Stimulated activated CD4-positive, alpha-beta T cell treated with anti-CD3 and anti-CD28 coated beads, Interleukin-1b, Interleukin-23, amount 100 ng/mL, for 1 hour (primary cell): ENCODE measurements at places on chromosomes 11 and 22.

- no peak for DNase-seq
Observed at GRCh38 chr22:21823740-21824444, 43.6 kb downstream of the MAPK1 start.

DNA sequence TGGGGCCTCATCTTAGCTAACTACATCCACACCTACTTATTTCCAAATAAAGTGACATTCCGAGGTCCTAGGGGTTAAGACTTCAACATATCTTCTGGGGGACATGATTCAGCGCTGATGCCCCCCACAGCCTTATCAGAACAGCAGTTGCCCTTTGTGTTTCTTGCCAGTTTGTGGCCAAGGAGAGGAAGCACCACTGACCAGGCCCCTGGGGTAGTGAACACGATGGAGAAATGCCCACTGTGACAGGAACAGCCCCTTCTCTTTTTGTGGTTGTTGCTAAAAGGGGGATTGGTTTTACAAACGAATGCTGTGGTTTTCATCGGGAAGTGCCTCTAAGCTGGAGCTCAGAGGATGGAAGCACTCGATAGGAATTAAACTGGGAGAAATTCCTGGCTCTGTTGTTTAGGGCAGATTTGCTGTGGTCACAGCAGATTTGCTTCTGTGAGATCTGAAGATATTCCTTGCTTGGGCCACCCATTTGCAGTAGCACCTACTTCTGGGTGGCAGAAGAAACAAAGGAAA lies 88.8 kb downstream of the ABTB2 start:
- DNase-seq: no peak

- DNase-seq: no peak
Observed at GRCh38 chr11:110454609-110455008, 24.9 kb downstream of the FDX1 start.

- DNase-seq: no peak
Observed at GRCh38 chr11:32015427-32015826, 75.4 kb upstream of the RCN1 start.

DNA sequence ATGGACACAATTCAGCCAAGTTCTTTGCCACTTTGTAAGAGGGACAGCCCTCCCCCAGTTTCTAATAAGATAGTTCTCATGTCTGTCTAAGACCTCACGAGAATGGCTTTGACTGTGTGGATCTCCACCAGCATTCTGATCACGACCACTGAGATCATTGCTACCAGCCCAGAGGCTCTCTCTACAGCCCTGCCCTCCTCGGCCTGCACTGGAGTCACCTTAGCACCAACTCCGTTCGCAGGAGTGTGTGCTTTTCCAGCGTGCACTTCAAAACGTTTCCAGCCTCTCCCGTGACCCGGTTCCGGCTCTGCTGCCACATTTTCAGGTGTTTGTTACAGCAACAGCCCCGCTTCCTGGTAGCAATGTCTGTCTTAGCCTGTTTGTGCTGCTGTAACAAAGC lies 26.2 kb downstream of the TSPAN32 start:
- DNase-seq: no peak

DNA sequence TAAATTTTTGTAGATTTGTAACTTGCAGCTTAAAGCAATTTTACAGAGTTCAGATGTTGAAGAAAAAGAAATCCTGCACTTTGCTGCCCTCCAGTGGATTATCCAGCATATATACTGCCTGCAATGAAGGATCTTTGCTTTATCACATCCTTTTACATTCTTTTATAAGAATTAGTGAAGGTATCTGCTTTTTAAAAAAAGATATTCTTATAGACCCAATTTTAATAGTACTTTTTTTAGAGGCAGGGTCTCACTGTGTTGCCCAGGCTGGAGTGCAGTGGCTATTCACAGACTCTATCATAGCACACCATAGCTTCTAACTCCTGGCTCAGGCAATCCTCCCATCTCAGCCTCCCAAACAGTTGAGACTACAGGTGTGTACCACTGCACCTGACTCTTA lies 60.7 kb downstream of the TTC17 start:
- no peak for DNase-seq

DNA sequence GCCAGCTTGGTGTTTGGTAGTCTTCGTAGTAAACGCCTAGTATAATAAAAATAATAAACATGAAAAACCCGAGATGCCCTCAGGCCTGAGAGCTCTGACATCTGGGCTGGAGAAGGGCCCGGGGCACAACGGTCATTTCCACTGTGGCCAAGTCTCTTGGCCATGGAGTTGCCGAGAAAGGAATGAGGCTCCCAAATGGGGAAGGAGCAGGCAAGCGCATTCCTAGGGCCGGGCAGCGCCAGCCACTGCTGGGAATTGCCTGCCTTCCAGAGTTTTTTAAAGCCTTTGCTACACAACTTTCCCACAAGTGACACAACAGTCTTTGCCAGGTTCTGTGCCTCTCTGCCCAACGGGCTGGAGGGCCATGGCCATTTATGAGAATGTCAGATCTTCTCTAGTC lies 103.4 kb downstream of the NAV2 start:
- DNase-seq: no peak

- no peak for DNase-seq
Observed at GRCh38 chr11:125939081-125939521, 6.7 kb upstream of the VSIG10L2 start.

DNA sequence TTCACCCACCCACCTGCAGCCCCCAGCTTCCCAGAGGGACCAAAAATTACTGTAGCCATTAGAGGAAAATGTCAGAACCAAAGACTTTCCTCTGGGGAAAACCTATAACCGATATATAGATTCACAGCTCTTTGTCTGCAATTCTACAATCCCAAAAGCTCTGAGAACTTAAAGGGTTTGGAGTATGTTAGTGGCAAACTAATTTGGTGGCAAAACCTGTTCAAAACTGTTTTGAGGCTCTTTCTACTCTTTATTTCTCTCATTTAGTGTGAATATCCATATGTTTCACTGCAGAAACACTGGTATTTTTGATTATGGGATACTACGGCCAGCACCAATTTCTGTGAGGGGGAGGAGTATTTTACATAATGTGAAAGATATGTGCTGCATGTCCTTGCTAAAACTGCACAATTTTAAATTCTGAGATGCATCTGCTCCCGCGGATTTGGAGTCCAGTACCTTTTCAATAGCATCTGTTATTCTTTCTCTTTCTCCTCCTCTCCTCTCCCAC lies 87.5 kb upstream of the MTNR1B start:
- DNase-seq: no peak

DNA sequence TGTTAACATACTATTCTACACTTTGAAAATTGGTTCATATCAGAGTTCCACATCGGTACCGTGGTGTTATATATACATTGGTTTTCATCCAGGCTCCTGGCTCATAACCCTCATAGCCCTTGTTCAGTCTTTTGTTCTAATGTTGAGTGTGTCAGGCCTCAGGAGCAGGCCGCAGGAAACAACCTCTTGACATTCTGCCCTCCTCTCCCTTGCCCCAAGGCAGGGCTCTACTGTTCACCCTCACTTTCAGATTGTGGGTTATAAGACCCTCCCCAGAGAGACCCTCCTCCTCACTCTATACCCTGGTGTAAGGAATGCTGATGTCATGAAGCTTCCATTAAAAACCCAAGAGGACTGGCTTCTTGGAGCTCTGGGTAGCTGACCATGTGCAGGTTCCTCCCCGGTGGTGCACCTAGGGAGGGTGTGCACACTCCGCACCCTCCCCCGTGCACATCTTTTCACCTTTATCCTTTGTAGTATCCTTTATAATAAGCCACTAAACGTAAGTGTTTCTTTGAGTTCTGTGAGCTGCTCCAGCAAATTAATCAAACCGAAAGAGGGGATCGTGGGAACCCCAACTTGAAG lies 12.1 kb downstream of the SSH3 start:
- DNase-seq: no peak

- DNase-seq: no peak
Observed at GRCh38 chr22:50674606-50675552, 2.3 kb downstream of the SHANK3 start.

DNA sequence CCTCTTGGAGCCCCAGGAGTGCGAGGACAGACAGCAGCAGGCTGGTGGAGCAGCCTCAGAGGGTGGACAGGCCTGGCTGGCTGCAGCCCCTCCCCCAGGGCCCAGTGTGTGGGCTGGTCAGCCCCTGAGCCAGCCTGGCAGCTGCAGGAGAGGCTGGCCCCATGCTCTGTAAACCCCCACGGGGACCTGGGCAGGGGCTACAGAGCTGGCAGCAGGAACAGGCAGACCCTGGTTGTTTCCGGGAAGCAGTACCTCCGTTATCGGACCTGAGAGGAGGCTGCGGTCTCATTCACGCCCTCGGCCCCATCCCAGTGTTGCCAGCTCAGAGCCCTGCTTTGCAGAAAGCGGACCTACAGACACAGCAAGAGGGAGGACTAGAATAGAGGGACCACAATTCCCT lies 38.5 kb upstream of the COMT start:
- DNase-seq: no peak

DNA sequence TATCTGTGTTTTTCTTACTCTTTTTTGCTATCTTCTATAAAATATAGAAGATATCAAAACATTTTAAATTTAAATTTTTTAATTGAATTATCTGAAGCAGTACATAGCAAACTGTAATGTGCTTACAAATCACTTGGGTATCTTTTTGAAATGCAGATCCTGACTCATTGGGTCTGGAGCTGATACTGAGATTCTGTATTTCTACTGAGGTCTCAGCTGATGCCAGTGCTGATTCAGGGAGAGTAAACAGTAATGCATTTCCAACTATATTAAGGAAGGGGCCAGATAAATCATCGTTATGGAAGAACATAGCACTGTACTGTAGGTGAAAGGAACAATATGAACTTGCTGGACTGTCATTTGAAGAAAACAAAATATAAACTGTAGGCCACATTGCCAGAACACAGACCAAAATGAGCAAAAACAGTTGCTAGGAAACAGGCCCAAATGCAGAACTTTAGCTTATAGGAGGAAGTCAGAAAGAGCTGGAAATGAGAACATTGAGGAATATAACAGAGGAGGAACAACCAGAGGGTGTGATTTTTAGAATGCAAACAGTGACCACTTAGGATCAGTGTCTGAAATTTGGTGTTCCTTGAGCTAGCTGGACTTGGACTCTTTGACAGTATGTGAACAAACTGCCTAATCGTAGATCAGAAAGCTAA lies 3.3 kb downstream of the ARL14EP start:
- DNase-seq: no peak

DNA sequence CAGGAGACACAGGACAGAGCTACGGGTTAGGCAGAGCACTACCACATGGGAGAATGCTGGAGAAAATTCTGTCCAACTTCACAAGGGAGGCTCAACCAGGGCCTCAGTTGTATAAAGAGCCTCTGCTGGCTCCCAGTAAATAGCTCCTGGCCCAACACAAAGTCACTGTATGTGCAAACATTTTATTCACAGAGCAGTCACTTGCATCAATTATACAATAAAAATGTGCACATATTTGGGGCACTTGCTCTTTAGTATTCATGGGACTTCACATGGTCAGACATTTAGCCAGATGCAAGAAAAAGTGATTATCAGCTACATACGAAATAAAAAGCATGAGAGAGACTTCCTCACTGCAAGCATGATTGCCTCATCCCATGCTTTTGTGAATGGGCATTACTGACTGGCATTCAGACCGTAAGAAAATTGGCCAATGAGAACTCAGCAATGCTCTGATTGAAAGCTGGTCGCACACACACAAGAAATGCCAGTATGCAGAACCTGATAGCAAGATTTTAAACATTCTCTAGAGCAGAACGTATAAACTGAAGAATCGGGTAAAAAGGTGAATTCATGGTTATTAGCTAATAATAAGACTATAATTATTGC lies 39.4 kb downstream of the BLID start:
- DNase-seq: no peak

GRCh38 chr11:132158091-132158490 lies 787.7 kb downstream of the NTM start:
- DNase-seq: no peak

DNA sequence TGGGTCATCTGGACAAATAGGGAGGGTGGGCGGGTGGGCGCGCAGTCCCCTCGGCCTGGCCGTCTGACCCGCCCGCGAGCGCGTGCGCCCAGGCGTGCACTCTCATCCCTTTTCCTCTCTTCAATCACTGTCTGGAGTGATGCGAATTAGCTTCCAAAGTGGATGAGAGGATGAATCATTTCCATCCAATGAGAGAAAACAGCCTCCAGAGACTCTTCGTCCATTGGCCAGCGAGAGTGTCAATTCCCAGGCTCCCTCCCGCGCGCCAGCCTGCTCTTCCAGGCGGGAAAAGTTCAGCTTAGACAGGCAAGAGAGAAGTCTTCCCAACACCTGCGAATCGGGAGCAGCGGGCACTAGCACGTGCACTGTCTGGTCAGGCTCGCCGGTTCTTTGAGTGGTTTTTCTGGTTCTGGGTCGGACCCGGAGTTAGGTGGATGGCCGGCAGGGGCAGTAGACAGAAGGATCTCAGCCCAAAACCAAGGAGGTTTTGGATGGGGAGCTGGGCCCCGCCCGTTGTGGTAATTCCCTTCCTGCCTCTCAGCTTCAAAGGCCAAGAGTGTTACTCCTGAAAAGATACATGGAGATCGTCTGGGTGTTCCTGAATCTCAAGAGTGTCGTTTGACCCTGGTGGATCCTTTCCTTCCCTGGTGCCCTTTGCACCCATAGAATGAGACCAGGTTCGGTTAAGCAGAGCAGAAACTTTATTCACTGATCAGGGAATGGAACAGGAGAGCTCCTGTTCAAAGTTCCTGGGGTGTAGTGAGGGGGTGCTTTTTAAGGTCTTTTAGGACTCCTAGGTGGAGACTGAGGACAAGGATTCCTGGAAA lies 33.4 kb upstream of the GLYATL1 start:
- DNase-seq: no peak

- no peak for DNase-seq
Observed at GRCh38 chr11:123238297-123238696, 43.2 kb upstream of the CLMP start.

GRCh38 chr11:64358907-64359711 lies at the start of gene RPS6KA4:
Gene RPS6KA4 (plus strand): TSS chr11:64359162. CDS start chr11:64359236, 74 bp downstream.
- DNase-seq: no peak

- no peak for DNase-seq
Observed at GRCh38 chr22:46455446-46455845, 82.0 kb downstream of the CELSR1 start.

DNA sequence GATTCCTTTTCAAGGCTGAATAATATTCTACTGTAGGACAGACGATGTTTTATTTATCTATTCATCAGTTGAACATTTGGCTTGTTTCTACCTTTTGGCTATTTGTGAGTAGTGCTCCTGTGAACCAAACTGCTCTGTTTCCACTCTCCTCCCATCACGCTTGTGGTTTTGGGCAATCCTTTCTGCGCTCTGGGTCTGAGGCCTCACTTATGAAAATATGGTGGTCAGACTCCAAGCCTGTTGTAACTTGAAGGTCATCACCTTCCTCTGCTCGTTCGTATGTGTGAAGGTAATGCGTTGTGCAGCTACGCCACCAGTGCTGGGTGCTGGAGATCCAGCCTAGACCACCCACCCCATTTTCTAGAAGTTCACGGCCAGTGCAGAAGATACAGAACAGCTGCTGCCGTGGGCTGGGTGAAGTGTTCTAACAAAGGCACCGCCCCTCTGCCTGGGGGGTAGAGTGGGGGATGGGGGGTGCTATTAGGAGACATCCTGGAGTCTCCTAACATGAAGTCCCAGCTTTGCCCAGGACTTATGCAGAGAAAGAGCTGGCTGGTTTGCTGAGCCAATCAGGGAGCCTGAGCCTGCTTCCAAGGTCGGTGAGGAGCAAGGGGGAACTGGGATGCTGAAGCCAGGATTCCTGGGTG lies 21.0 kb downstream of the PTPN5 start:
- DNase-seq: no peak
